ENCODE measurements at places on chromosomes 7 and 10.

DNA sequence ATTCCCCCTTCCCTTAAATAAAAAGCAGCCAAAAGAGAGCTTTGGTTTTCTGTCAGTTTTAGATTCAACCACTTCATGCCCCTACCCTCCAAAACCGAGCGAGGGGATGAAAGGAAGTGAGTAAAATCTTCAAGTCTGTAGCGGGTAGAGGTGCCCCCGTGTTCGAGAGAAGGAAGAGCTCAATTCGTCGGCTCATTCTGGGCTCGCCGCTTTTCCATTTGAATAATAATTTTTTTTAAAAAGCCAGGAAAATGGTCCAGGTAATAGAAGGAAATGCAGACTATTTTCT lies 436.2 kb upstream of the GALNT17 start:
- DNase-seq: peak; percentile 14

- no peak for DNase-seq
Observed at GRCh38 chr10:64750672-64751071, 1229.5 kb downstream of the REEP3 start.

GRCh38 chr7:68334636-68335272 lies 1263.5 kb upstream of the AUTS2 start:
- no peak for DNase-seq

DNA sequence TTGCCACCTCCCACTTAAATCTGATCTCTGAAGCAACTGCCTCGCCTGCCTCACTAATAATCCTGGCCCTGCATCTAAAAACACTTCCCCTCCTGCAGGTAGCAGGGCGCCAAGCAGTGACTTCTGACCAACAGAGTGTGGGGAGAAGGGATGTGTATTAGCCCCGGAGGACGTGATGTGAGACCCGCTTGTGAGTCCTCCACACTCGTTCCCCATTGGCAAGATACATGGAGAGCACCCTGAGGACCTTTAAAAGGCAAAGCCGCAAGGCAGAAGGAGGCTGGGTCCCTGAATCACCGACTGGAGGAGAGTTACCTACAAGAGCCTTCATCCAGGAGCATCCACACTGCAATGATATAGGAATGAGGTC lies 6.1 kb upstream of the PILRA start:
- DNase-seq: peak; percentile 23

DNA sequence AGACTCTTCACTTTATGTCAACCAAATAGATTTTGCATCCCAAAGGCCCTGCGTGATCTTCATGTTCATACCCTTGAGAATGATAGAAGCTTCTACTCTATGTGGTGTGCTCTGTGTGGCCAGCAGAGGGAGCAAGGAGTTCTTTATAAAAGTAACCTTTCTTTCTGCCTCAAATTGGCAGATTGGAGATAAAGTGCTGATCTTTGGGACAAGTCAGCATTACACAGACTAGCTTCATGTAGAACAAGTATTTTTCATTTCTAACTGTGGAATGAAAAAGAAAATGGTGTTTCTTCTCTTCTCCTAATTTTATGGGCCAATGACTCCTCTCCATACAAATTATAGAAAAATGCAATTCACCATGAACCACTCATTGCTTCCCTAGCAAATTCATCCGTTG lies 1214.1 kb downstream of the SORCS1 start:
- DNase-seq: no peak

GRCh38 chr7:120992965-120993494 lies 4.5 kb downstream of the CPED1 start:
- DNase-seq: no peak

DNA sequence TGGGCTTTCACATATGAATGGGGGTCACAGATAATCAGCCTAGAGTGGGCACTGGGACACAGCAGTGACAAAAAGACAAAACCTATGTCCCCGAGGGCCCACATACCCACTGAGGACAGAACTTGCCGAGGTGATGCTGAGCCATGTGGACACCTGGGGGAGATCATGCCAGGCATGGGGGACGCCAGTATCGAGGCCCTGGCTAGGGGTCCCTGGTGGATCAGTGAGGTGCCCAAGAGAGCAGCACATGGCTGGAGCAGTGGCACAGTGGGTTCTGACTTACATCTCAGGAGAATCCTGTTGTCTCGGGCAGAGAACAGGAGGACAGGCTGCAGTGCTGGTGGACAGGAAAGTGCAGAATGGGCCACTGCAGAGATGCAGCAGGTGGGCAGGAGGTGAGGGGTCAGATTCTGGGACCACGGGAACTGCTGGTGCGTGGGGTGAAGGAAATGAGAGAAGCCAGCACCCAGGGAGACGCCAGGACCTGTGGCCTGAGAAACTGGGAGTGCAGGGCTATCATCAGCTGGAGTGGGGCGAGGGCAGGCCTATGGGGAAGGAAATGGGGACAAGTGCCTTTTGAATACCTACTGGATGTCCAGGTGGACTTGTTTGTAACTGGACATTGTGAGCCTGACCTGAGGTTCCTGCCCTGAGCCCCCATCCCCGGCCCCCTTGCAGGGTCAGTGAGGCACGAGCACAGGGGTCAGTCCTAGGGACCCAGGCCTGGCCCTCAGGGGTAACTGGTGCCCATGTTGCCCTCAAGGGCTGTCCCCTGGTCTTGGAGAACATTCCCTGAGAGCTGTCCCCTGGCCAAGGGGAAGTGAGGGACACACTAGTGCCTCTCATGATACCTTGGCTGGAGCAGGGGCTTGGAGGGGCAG lies 91.2 kb upstream of the RET start:
- DNase-seq: no peak

DNA sequence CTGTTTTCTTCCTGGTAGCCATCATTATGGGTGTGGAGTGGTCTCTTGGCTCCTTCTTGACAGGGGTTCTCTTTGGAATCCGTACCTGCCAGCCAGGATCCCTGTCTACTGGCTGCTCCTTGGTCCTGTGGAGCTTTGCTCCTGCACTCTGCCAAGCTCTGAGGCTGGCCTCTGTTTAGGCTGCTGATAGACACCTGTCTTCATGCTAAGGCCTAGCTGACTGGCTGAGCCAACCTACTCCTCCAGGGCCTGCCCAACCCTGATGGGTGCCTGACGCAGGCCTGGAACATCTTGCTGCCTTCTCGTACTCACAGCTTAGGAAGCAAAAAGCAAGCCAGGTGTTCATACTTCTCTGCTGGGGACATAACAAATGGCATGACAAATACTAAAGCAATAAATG lies 333.6 kb upstream of the ZNF32 start:
- no peak for DNase-seq

- DNase-seq: no peak
Observed at GRCh38 chr7:13044309-13044708, 356.9 kb downstream of the ARL4A start.

GRCh38 chr10:6446711-6447110 lies 133.4 kb downstream of the PRKCQ start:
- no peak for DNase-seq

DNA sequence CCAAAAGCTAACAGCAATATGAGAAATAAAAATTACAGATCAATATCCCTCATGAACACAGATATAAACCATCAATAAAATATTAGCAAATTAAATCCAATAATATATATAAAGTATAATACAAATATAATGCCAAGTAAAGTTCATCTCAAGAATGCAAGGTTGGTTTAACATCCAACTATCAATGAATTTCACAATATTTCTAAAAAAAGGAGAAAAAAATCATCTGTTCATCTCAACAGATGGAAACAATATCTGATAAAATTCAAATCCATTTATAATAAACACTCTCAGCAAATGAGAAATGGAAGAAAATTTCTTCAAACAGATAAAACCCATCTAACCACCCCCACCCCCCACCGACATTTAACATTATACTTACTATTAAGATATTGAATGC lies 86.9 kb downstream of the SIRT1 start:
- DNase-seq: no peak

DNA sequence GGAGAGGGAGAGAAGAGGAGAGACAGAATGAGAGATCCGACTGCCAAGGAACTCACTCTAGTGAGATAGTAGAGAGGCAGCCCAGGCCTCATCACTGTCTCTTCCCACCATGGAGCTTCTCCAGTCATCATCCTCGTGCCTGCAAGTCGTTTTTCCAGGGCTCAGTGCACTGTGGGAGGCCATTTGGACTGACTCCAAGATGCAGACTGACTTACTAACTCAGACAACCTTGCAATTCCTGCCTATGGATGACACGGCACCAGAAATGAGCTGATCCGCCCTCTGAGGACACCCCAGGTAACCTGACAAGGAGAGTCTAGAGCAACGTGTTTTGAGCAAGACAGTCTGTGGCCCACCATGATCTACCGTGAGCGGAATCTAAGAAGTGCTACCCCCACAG lies 154.9 kb downstream of the GLI3 start:
- no peak for DNase-seq

- DNase-seq: no peak
Observed at GRCh38 chr7:118312966-118313365, 88.5 kb downstream of the ANKRD7 start.

DNA sequence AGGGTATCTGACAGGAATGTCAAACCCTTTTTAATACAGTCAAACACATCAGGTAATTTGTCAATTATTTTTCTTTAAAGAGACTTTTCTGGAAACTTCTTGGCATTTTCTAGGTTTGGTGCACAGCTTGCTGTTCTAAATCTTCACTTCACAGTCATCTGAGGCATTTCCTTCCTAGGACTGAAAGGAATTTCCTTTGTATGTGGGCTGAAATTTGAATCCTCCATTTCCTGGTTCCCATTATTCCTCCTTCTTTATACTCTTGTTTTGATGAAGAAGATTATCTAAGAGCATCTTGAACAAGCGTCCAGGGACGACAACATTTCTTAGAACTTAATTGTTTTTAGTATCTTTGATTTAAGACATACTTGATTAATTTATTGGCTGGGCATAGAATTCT lies 24.9 kb downstream of the CALD1 start:
- DNase-seq: no peak

DNA sequence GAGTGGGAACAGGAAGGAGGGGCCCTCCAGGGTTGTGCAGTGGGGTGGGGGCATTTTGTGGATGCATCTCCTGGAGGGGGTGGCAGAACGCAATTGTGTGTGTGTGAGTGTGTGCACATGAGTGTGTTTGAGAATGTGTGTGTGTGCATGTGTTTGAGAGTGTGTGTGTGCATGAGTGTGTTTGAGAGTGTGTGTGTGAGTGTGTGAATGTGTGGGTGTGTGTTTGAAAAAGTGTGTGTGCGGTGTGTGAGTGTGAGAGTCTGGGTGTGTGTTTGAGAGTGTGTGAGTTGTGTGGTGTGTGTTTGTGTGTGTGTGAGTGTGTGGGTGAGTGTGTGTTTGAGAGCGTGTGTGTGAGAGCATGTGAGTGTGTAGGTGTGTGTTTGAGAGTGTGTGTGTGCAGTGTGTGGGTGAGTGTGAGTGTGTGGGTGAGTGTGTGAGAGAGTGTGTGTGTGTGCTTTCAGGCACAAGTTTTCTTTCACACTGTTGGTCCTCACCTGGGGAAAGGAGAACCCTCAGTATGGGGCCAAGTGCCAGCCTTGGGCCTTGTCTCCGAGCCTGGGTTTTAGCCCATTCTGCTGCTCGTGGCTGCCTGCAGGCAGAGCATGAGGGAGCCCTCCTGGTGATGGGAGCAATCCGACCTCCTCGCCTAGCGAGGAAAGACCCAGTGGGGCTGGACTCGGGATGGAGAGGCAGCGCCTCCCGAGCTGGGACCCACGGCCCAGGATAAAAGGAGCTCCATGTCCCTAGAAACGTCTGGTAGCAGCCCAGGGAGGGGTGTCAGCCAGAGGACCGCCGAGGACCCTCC lies 35.6 kb downstream of the CDH23 start:
- no peak for DNase-seq

DNA sequence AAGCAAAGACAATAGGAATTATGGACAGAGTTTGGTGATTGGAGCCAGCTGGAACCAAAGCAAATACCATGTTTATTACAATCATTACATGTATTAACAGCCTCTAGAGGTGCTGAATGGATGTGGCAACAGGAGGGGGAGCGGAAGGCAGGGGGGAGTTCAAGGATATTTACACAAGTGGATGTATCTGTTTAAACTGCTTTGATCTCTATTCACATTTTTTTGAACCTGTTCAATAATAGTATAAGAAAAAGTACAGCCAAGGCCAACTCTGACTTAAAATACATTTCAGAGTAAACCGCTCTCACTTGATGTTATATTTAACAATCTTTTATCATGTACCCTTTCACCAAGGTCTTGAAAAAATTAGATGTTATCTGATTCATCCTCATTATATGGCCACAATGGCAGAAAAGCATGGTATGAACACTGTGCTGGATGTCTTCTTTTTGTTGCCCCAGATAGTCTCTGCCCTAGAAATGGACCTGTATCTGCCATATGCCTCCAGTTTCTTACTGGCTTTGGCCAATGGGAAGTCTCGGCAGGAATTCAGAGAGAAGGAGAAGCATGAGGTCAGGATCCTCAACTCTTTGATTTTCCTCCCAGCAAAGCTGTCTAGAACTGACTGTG lies 88.2 kb upstream of the FAM133B start:
- no peak for DNase-seq

All from CD8-positive, alpha-beta memory T cell (primary cell).